ENCODE measurements at places on chromosomes 1 and 21.

DNA sequence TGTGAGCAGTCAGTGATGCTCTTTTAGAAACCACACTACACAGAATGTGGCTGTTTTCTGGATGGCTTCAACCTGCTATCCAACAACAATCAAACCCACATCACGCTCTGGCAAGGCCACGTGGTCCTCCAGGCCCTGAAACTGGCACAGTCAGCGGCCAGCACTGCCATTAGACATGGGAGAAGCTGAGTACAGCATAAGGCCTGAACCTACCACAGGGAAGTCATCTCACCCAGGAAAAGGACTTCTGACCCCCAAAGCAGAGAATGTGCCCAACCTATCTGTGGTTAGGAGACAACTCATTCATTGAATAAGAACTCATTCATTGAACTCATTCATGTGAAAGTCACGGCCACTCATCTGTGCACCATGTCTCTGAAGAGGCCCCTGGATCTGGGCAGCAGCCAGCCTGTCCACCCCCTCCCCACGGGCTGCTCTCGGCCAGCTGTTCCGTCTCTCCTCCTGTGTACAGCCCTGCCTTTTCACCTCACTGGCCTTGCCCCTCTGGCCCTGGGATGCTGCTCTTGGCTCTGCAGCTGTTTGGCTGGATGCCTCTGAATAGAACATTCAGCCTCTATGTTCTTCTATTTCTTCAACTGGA is 41.1 kb downstream of the C1orf198 start:
- no peak for DNase-seq

GRCh38 chr1:9891207-9891606 is 18.9 kb downstream of the CTNNBIP1 start:
- DNase-seq = no peak

- no peak for DNase-seq
These were observed 8.1 kb upstream of the CMPK1 start for GRCh38 chr1:47325528-47325927.

GRCh38 chr1:3786468-3787348 is 9.6 kb downstream of the LRRC47 start:
- DNase-seq = no peak

DNA sequence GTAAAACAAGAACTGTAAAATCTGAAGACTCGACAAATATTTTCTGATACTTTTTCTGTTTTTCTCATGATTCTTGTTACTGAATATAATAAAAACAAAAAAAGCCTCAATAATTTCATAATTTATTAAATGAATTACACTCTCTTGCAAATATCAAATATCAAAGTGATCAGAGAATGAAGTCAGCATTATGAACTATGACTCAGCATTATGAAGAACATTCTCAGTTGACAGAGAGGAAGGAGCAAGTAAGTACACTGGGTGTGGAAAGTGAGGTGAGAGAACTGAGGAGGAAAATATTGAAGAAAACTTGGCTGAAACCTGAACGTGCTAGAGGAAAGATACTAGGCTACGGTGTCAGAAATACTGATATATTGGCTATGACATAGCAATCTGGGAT is 529.5 kb downstream of the KCNT2 start:
- no peak for DNase-seq

- no peak for DNase-seq
These were observed 172.2 kb downstream of the EDEM3 start for GRCh38 chr1:184582411-184582810.

- no peak for DNase-seq
These were observed 2.4 kb upstream of the IGSF21 start for GRCh38 chr1:18105196-18105595.
